ENCODE measurements at places on chromosomes 2 and 18.

DNA sequence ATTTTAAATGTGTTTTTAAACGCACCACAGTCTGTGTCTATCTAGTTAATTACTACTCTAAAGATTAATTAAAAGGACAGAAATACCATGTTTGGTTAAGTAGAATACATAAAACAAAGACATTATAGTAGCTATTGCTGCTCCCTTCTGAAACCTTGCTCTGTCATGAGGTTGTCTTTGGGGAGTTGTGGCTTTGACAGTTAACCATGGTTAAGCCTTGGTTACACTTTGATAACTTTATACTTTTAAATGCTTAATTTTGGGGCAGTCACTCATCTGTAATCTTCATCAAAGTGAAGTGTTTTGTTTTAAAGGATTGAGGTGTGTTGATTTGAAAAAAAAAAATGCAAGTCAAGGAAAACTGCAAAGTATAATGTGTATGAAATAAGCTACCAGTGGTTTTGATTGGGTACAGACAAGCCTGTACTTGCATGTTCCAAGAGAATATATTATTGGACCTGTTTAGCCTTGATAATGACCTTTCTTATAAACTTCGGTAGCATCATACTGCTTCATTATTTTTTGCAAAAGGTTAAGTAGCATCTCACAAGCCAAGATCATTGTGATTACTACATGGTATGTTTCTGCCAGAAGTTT lies 29.8 kb upstream of the TBR1 start:
- no peak for DNase-seq

DNA sequence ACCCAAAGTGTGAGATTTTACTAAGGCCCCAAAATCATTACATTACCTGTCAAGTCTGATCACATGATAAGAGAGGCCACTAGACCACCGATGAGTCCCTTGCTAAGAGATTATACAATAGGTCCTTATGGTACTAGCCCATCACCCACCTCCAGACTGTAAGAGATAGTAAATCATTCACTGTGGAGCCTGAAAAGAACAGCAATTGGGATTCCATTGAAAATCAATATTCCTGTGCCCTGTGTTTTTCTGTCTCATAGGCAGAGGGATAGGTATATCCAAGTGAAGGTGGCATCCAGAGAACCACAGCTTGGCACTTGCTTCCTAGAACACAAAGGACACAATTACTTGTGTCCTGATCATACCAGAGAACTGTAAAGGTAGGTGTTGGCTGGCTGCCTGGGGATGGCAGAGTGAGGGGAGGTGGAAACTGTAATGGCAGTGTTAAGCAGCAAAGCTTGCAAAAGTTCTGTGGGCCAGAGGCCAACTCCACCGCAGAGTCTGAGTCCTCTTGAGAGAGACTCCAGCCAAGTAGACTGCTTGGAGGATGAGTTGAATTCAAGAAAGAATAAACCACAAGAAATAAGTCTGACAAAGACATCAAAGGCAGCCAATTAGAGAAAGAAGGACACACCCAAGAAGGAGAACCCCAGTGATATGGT lies 102.0 kb upstream of the PIEZO2 start:
- no peak for DNase-seq

DNA sequence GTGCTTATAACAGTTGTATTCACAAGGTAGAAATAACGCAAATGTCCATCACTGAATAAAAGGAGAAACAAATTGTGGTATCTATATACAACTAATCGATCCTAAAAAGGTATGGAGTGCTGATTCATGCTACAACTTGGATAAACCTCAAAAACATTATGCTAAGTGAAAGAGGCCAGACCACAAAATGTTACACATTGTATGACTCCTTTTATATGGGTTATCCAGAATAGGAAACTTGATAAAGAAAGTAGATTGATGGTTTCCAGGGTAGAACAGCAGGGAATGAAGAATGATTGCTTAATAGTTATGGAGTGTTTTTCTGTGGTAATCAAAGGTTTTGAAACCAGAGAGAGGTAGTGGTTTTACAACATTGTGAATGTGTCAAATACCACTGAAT lies 432.2 kb upstream of the TRIB2 start:
- no peak for DNase-seq

DNA sequence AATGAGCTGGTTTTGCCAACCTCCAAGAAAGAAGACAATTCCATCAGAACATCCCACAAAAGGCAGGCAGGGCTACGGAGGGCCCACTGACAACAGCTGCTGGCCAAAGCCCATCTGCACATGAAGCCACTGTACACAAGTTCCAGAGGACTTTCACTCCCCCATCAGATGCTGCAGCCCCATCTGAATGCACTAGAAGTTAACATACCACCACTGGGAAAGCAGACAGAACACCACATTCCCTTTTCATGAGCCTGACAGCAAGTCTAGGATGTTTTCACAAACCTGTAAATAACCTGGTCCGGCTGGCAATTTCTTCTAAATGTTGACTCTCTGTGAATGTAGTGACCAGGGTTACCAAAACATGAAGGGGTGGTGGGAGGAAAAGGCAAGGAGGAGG lies 41.5 kb downstream of the CCBE1 start:
- no peak for DNase-seq

GRCh38 chr2:37180006-37180639 lies 8.3 kb downstream of the SULT6B1 start:
- DNase-seq, result no peak

GRCh38 chr2:1607971-1608688 lies 136.2 kb downstream of the PXDN start:
- no peak for DNase-seq

Measured in NCI-H1417 (cell line).